ENCODE measurements at places on chromosomes 2 and 18.

- DNase-seq: no peak
These were observed 63.9 kb downstream of the PRKRA start for GRCh38 chr2:178386986-178387597.

- DNase-seq: no peak
These were observed 309.3 kb upstream of the MYT1L start for GRCh38 chr2:2640371-2640770.

DNA sequence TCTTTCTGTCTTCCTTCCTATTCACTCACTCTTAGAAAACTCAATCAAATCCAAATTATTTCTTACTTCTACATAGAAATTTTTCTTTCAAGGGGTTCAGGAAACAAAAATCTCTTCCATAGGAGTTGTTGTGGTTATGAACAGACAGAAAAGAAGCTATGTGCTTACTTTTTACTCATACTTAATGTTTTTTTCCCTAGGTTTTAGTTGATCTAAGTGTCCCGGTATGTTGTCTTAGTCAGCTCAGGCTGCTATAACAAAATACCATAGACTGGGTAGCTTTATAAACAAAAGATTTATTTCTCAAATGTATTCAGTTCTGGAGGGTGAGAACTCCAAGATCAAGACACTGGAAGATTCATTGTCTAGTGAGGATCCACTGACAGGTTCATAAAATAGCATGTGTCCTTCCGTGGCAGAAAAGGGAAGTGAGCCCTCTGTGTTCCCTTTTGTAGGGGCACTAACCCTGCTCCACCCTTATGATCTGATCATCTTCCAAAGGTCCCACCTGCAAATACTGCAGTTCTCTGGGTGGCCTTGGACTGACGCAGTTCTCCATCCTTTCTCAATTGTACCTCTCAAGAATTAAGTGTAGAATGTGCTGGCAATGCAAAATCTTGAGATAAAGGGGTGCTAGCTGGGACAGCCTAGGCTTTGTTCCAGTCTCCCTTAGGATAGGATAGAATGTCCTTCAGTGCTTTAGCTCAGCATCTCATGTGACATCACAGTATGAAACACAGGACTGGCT lies 14.4 kb upstream of the VRK2 start:
- DNase-seq: peak; percentile 77

- DNase-seq: no peak
These were observed 183.5 kb downstream of the PAX3 start for GRCh38 chr2:222115296-222115695.

GRCh38 chr2:46062637-46063412 lies 234.4 kb upstream of the EPAS1 start:
- peak; percentile 84 for DNase-seq

- DNase-seq: no peak
These were observed 183.0 kb upstream of the ZC3H15 start for GRCh38 chr2:186303091-186303490.

- no peak for DNase-seq
These were observed 234.2 kb upstream of the SMAD2 start for GRCh38 chr18:48164701-48165100.

DNA sequence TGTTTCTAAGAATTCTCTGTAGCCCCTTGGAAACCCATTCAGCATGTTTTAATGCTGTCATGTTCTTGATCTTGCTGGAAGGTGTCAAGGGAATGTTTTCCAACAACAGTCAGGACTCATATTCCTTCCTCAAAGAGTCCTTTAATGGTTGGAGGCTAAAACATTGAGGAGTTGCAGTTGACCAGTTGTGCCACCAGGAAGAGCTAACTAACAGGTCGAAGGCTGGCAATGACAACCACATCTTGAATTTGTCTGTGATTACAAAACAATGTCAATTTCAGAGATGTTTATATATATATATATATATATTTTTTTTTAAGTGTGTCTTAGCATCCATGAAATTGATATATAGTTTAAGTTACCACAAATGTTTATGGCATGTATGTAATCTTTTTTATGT lies 151.5 kb downstream of the INO80D start:
- DNase-seq: no peak

- DNase-seq: peak; percentile 76
These were observed 1.5 kb upstream of the VSNL1 start for GRCh38 chr2:17538844-17539554.

GRCh38 chr18:44453505-44453904 lies 227.2 kb upstream of the SETBP1 start:
- DNase-seq: peak; percentile 43

GRCh38 chr2:47534179-47534919 lies 131.4 kb downstream of the MSH2 start:
- DNase-seq: peak; percentile 93

- DNase-seq: no peak
These were observed 595 bp upstream of the HDHD2 start for GRCh38 chr18:47150824-47151366.

- no peak for DNase-seq
These were observed 136.9 kb downstream of the SEPTIN10 start for GRCh38 chr2:109476641-109477441.

DNA sequence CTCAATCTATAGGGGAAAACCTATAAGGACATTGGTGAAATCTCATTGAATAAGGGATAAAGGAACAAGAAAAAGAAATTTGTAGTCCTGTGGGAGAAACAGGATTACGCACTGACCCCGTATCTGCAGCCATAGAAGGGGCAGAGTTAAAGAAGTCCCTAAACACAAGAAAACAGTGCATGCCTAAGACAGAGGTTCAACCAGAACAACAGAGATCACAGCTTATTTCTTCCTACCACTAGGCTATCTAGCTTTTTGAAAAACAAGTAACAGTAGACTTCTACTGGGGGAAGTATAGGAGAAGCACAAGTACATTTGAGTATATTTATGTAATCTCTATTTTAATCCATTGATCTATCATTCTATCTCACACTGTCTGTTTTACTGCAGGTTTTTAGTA lies 485.2 kb upstream of the REG3G start:
- no peak for DNase-seq

- no peak for DNase-seq
These were observed 36.4 kb downstream of the FLACC1 start for GRCh38 chr2:201320701-201321100.

DNA sequence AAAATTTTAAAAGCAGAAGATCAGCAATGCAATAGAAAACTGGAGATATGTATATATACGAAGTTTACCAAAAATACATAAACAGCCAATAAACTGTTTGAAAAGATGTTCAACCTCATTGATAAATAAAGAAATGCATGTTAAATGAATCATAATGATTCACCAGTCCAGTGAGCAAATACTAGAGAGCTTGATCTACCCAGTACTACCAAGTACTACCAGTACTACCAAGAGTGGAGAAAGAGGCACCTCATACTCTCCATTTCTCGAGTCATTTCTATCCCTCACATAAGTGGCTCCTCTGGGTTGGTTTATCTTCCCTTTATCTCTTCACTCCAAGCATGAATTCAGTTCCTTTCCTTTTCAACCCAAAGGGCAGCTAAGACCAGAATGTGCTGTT lies 138.9 kb downstream of the MREG start:
- no peak for DNase-seq

DNA sequence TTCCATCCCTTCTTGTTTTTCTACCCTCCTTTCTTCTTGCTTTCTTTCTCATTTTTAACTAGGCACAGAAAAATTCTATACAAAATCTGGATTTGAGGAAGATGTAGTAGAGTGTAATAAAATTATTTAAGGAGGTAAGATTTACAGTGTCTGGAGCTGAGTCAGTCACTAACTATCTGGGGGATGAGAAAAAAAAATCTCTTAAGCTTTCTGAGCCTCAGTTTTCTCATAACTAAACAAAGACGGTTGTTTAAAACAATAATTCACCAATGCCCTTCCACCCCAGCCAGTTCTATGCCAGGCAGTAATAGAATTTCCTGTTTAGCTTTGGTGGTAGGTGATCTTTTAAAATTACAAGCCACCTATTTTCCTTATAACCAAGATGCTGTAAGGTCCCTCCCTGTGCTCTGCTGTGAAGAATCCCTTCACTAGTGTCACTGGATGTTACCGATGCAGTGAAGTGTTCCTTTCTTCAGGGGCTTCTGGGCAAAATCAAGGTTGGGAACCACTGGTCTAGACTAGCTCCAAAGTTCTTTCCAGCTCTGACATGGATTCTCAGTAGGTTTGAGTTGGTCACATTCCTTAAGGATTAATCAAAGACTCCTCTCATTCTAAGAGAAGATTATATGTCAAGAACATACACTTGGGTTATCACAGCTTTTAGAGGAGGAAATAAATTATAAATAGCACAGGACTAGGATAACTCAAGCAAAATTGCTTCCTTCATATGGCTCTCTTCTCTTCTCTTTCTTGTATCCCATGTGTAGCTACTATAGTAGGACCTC lies 289.0 kb downstream of the CDH2 start:
- DNase-seq: peak; percentile 81

DNA sequence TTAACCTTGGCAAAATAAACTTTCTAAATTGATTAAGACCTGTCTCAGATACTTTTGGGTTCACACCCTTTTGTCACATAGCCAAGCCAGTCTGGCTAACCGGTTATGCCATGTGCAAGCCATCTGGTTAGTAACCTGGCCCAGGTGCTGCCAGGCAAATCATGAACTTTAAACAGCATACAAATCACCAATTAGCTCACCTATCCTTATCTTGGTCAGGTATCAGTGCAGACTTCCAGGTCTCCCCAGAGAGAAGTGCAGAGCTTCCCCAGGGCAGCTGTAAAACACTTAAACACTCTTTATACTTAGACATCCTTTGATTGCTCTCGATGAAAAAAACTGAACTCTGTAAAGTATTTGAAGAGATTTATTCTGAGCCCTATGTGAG lies 14.9 kb upstream of the MC5R start:
- DNase-seq: no peak
